Right ventricle myocardium superior (tissue), 1 donor: ENCODE measurements at places on chromosomes 16 and 17. TPM values are rescaled to one million over a fixed set of nuclear protein-coding genes. Genes with fewer than 3 reads are reported as not detected.
A peak's percentile ranks its signal among the peaks of the same experiment; 100 is the strongest.

The ATP6V0C gene
- 129 TPM for total RNA-seq

GRCh38 chr16:8929086-8929748 is 34.5 kb downstream of the USP7 start:
- DNase-seq = no peak

The EIF1 gene
- 1,143 TPM for total RNA-seq

DNA sequence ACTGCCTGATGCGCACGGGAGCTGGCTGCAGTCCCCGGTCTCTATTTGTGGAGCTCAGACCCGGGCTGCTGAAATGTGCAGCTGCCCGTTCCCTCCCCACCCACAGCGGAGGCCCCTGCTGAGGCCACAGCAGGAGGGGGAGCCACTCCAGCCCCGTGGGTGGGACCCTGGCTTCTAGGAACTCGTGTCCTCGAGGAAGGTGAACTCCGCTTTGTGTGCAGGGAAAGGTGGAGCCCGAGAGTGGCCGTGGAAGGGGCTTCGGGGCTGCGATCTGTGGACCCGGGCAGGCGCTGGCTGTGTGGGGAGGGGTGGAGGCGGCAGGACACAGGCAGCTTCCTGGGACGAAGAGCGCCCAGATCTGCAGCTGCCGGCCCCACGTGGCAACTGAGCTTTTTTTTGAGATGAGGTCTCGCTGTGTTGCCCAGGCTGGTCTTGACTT is 2.9 kb downstream of the CCDC154 start:
- DNase-seq = no peak

GRCh38 chr16:57377080-57377841 is 5.0 kb downstream of the CX3CL1 start:
- DNase-seq = no peak

The NTN3 gene
- total RNA-seq = 0.19 TPM

DNA sequence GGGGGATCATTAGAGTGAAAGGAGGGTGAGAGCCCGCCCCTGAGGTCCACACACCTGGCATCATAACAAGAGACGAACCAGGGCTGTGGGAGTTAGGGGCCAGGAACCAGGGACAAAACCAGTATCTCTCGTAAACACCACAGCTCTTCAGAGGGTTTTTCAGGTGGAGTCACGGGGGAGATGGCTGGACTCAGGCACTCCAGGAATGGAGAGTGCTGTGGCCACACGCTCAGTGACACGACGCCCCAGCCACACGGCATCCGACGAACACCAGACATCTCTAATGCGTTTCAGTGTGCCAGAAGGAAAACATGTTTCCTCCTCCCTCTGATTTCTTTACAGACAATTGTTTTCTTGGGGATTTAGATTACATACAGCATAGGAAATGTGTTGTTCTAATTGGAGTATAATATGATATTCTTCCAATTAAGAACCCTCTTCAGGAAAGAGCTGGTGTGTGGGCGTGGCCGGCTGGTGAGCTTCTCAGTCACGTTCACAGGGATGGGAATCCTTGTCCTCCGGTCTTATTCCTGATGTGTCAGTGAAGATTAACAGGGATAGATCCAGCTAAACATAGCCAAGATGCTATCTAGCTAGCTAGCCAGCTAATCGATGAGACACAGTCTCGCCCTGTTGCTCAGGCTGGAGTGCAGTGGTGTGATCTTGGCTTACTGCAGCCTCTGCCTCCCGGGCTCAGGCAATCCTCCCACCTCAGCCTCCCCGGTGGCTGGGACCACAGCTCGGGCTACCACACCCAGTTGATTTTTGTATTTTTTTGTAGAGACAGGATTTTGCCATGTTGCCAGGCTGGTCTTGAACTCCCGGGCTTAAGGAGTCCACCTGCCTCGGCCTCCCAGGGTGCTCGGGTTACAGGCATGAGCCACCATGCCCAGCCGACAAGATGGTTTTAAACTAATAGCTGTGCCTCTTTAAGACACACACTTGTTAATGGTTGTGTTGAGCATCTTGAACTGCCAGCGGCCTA is 98.6 kb downstream of the BANP start:
- no peak for DNase-seq

DNA sequence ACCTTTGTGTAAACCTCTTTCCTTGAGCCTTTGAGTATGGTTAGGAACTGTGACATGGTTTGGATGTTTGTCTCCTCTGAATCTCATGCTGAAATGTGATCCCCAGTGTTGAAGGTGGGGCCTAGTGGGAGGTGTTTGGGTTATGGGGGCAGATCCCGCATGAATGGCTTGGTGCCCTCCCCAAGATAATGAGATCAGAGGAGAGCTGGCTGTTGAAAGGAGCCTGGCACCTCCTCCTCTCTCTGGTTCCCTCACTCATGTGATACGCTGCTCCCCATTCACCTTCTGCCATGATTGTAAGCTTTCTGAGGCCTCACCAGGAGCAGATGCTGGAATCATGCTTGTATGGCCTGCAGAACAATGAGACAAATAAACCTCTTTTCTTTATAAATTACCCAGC is 1110.2 kb downstream of the CDH11 start:
- DNase-seq = peak; percentile 33

- DNase-seq = no peak
Measured at GRCh38 chr17:32541640-32542039, 54.8 kb downstream of the CDK5R1 start.

The ADGRG3 gene
- total RNA-seq = 0.48 TPM

GRCh38 chr16:66097751-66098150 is 268.7 kb upstream of the CDH5 start:
- DNase-seq = no peak

DNA sequence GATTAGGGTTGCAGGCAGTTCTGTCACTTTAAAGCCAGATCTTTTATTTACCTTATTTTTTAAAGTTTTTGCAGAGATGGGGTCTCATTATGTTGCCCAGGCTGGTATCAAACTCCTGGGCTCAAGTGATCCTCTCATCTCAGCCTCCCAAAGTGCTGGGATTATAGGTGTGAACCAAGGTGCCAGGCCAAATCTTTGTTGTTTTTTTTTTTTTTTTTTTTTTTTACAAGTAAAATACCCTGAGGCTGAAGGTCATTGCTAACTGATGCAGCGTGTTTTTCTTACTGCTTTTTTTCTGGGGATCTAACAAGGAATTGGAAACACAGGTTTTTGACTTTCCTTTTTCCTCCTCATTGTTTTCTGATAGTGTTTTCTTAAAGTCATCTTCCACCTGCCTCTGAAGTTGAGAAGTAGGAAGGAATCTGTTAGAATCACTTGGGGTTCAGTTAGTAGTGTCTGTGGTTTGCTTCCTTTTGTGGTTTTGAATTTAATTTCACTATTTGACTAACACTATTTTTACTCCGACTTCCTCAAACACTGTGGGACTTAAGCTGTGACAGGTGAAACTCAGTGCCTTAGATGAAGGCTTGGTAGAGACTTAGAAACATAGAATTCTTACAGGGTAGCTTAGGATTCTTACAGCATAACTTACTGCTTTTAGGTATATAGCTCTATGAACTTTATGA is 22.2 kb downstream of the CLTC start:
- no peak for DNase-seq

The PGAP6 gene
- 28.1 TPM for total RNA-seq

GRCh38 chr16:10577305-10578202 is 2.8 kb downstream of the EMP2 start:
- DNase-seq = peak; percentile 68

DNA sequence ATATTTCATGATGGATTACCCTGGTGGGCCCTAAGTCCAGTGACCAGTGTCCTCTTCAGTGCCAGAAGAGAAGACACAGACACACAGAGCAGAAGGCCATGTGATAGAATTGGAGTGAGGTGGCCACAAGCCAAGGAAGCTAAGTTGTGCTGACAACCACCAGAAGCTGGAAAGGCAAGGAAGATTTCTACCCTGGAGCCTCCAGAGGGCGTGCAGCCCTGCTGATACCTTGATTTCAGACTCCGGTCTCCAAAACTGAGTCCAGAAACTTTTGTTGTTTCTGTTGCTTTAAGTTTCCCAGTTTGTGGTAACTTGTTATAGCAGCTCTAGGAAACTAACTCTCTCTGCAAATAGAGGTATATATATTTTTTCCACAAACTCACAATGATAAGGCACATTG is 396.6 kb upstream of the ASIC2 start:
- no peak for DNase-seq

The ENPP7 gene
- not detected for total RNA-seq

- DNase-seq = no peak
Measured at GRCh38 chr16:79390481-79391051, 210.0 kb downstream of the MAF start.

The CALB2 gene
- total RNA-seq = 0.30 TPM

DNA sequence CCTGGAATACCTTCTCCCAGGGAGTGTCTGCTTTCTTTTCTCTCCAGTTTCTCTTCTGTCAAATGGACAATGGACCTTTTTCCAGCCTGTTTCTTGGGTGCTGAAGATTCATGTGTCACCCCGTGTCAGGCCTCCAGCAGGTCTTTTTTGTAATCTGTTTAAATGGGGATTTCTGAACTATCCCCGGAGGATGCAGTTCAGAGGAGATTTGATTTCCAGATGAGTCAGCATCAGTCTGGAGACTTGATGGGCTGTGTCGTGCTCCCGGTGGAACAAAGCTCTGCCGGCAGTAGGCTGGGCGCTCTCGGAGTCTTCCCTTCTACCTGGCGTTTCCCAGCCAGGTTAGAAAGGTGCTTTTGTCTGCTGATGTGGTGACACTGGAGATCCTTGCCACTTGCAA is 440.6 kb downstream of the HS3ST3B1 start:
- DNase-seq = no peak

The RPL19 gene
- 934 TPM for total RNA-seq

DNA sequence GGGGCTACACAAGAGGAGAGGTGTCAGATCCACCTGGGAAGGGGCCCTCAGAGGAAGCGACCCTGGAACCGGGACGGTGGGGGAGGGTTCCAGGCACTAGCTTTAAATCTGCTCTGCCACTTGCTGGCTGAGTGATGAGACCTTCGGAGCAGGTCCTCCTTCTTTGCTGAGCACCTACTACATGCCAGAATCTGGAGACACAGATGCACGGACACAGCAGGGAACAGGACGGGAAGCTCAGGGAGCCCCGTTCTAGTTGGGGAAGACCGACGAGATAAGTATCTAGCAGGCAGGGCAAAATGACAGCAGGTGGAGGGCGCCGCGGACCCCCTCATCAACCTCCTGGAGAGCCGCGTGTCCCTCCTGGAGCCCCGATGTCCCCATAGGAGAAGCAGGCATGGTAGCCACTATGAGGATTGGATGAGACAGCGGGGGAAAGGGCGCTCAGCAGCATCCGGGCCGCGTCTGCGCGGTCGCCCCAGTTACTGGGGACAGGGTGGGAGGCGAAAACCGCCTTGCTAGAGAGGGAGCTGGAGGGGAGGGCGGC is 27.2 kb downstream of the SBK1 start:
- DNase-seq = no peak

DNA sequence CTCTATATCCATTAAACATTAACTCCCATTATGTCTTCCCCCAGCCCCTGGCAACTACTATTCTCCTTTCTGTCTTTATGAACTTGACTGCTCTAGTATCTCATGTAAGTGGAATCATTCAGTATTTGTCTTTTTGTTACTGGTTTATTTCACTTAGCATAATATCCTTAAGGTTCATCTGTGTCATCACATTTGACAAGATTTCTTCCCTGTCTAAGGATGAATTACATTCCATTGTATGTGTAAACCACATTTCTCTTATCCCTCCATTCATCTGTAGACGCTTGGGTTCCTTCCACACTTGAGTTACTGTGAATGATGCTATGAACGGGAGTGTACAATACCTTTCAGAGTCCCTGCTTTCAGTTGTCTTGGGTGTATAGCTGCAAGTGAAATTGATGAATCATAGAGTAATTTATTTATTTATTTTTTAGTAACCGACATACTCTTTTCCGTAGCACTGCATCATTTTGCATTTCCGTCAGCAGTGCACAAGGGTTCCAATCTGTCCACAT is 399.7 kb upstream of the RBFOX1 start:
- no peak for DNase-seq

The KRT31 gene
- not detected for total RNA-seq

DNA sequence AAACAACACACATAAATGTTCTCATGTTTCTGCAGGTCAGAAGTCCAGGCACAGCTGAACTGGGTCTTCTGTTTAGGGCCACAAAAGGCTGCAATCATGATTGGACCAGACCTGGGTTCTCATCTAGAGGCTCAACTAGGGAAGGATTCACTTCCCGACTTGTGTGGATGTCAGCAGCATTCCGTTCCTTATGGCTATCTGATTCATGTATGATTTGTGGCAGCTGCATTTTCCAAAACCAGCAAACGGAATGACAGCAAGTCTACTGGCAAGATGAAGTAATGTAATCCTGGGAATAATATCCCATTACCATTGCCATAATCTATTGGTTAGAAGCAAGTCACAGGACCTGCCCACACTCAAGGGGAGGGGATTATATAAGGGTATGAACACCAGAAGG is 22.1 kb downstream of the CEP112 start:
- no peak for DNase-seq

DNA sequence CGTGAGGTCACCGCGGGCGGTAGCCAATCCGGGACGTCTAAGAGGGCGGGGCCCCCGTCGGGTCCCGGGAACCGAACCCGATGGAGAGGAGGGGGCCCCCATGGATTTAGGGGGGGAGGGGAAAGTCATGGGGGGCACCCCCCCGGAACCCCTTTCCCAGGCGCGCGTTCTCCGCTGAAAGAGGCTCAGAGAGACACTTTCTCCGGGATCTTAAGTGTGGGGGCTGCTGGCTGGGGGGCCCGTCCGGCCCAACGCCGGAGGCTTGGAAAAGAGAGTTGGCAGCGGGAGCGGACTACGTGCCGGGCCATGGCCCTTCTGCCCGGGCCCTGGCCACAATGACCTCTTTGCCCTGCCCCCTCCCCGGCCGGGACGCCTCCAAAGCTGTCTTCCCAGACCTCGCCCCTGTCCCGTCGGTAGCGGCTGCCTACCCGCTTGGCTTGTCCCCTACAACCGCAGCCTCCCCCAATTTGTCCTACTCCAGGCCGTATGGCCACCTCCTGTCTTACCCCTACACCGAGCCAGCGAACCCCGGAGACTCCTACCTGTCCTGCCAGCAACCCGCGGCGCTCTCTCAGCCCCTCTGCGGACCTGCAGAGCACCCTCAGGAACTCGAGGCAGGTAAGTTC is at the start of gene DLX4:
Gene DLX4, plus strand, starts transcription at position 57 of the 626 bp plus-strand sequence. Its CDS starts 279 bp downstream, at position 336.
- DNase-seq = no peak

The NTN1 gene
- total RNA-seq = 19.4 TPM

- DNase-seq = peak; percentile 79
Measured at GRCh38 chr17:49514071-49514721, 19.1 kb downstream of the NGFR start.

DNA sequence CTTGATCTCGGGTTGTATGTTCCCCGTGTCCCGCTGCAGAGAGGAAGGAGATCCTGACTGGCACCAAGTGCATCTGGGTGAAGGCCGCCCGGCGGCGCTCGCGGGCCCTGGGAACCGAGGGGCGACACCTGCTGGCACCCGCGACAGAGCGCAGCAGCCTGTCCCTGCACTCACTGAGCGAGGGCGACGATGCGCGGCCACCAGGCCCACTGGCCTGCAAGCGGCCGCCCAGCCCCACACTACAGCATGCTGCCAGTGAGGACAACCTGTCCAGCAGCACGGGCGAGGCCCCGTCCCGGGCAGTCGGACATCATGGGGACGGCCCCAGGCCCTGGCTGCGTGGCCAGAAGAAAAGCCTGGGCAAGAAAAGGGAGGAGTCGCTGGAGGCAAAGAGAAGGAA is 7.5 kb downstream of the BTBD17 start:
- peak; percentile 57 for DNase-seq

GRCh38 chr16:66639091-66639885 is 34.8 kb downstream of the CMTM3 start:
- DNase-seq = no peak

GRCh38 chr16:13863075-13863765 is 56.7 kb upstream of the ERCC4 start:
- no peak for DNase-seq

The NUTF2 gene
- total RNA-seq = 76.7 TPM

The KLHL10 gene
- not detected for total RNA-seq

The SSTR5 gene
- total RNA-seq = 20.8 TPM
